ENCODE measurements at places on chromosomes 1 and 21.

- DNase-seq: no peak
Measured at GRCh38 chr1:203475012-203475981, at the start of gene PRELP. TSS of gene PRELP (plus strand) at chr1:203475806. CDS start at chr1:203483185, 7,379 bp downstream.

- peak; percentile 8 for DNase-seq
Measured at GRCh38 chr1:51627672-51628071, 10.8 kb downstream of the OSBPL9 start.

DNA sequence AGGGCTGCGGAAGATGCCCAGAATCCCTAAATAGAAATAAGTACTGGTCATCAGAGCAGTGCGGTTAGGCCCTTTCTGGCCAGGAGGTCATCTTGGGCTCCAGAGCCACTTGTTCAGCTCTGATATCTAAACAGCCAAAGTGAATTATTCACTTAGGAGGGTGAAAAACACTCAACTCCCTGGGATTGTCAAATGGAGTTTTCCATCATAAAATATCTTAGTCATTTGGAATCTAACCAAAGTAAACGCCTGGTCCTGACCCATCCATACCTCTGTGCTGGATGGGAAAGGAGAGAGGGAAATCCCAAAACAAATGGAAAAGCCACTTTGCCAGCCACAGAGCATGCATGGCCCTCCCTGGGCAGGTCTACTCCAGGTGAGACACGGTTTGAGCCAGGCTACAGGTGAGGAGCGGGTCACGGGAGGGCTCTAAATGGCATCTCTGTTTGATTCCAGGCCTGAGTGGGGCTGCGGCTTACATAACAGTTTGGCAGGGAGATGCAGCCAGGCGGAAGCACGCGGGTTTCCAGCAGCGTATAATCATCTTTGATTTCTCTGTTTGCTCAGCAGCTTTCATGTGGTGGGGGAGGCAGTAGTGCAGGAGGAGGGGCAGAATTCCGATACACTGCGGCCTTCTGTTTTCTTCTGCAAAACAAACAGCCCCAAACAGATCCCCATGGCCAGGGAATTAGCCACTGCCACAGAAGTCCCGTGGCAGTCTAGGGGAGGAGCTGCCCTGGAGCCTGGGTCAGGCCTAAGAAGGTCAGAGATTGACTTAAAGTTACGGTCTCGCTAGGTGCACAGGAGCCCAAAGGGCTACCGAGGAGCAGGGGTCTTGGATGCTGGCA, 59.1 kb upstream of the ZNF648 start:
- no peak for DNase-seq

- no peak for DNase-seq
Measured at GRCh38 chr1:30688920-30689794, 34.2 kb downstream of the MATN1 start.

GRCh38 chr1:85630493-85630892, 49.9 kb downstream of the CCN1 start:
- no peak for DNase-seq

GRCh38 chr1:154694995-154695394, 87.0 kb upstream of the ADAR start:
- DNase-seq: no peak

DNA sequence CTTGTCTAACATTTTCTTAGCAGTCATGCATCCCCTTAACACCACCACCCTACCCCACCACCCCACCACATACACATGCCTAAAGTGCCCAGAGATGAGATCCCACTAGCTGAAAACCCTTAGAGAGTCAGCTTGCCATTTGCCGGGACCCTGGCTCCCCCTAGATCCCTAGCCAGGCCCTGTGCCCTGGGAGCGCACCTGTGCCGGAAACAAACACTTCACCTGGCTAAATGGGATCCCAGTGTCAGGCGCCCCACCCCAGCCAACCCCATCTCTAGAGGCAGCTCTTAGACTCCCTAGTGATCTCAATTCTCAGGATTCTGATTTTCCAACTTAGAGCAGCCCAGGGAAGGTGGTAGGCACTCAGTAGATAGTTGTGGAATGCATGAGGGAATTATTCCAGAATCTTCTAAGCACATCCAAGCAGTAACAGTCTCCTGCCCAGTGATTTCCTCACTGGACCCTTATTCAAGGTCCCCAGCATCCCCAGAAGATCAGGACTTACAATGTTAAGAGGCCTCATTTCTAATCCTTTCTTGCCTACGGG, 105.2 kb downstream of the LAMC2 start:
- DNase-seq: no peak

GRCh38 chr1:91795591-91796389, 90.2 kb downstream of the TGFBR3 start:
- DNase-seq: no peak

DNA sequence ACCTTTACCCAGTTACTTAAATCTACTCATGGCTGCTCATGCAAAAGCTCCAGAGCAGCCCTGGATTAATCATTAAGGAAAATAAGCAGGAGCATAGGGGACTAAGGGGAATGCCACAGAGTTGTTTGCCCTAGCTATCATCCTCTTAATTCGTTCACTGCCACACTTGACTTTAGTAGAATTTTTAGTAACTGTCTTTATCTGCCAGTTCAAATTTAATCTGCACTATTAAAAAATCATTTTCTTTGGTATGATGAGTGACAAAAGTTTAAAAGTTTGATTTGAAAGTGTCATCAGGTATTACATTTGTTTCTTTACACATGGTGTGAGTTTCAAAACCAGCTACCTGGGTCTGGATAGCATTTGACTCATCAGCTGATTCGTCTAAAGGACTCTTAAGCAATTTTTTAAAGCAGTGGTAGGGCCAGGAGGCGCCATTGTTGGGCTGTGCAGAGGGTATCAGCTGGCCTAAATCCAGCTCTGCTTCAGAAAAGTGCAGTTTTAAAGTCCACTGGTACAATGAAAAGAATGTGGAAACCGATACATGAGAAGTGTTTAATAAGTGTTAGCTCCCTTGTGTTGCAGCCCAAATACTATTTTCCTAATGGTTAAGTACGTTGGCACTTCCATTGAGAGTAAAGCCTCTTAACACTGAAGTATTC, 69.9 kb upstream of the DR1 start:
- DNase-seq: no peak

DNA sequence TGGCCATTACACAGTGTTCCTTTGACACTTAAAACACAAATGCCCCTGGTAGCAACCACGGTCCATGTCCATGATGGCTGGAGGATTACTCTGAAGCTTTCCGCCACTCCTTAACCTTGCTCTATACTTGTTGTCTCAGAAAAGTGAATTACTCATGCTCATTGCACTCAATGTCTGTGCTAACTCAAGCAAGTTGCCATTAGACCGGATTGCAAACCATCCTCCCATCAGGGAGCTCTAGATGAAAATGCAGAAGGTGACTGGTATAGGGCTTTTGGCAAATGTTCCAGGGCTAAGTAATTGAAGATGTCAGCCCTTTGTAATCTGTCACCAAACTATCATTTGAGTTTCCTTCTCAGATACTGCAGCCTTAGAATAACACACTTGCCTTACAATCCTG, 1288.3 kb upstream of the B3GALT2 start:
- DNase-seq: no peak

- no peak for DNase-seq
Measured at GRCh38 chr1:47841356-47841755, 155.8 kb downstream of the TRABD2B start.

- DNase-seq: peak; percentile 94
Measured at GRCh38 chr1:111507411-111508201, 4.2 kb upstream of the ADORA3 start.

DNA sequence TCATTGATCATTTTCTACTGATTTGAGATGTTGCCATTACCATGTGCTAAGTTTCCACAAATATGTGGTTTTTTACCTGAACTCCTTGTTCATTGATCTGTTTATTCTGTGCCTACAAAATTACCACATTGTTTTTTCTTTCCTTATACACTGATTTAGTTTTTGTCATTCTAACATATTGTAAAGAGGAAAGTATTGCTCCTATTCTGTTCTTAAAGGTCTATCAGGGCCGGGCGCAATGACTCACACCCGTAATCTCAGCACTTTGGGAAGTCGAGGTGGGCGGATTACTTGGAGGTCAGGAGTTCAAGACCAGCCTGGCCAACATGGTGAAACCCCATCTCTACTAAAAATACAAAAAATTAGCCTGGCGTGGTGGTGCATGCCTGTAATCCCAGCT, 75.1 kb downstream of the CAMTA1 start:
- no peak for DNase-seq

GRCh38 chr1:245587435-245588115, 432.8 kb downstream of the KIF26B start:
- DNase-seq: no peak

- no peak for DNase-seq
Measured at GRCh38 chr1:58823481-58824010, 39.7 kb upstream of the JUN start.

GRCh38 chr1:100810360-100810759, 84.3 kb downstream of the EXTL2 start:
- no peak for DNase-seq

DNA sequence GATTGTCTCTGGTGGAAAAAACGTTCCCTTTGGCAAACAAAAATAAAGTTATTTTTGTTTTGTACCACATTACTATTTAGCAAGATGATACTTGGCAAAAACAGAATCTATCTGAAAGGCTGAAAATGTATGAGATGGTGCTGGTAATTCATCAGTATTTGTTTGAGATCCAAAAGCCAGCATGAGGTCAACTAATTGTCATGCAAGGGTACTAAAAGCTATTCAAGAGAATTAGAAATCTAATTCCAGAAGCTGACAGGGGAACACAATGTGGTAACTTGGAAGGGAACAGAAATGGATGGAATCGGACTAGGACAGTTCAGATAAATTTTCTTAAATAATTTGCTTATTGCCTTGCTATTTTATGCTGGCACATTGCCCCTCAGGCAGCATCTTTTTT, 263.8 kb downstream of the KCNT2 start:
- no peak for DNase-seq

- no peak for DNase-seq
Measured at GRCh38 chr1:43558346-43558841, 27.7 kb downstream of the PTPRF start.

DNA sequence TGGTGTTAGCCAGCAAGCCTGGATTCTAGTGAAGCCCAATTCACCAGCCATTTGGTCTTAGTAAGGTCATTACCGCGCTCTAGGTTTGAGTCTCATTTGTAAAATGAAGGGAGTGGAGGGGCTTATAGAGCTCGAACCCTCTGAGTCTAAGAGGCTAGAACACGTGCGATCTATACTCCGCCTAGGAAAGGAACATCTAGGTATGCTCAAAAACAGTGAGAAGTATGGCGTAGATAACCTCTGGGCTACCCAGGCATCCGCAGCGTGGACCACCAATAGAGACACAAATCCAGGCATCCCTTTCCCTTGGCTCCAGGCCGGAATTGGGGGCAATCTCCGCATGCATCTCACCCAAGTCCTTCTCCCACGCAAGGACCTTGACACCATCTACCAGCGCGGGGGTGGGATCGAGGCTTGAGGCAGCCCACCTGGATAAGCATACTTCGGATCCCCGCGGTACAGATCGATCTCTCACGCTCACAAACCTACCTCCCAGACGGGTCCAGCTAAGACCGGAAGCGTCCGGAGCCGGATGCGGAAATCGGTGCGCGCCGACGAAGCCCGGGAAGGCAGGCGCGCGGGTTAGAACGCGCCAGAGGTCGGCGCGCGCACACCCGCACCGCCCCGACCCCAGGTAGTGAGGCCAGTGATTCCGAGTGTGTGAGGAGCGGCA, at the start of gene METTL25B:
Gene METTL25B, plus strand, starts transcription at position 544 of the 673 bp plus-strand sequence. CDS start 636 bp downstream, outside the sequence.
- peak; percentile 58 for DNase-seq

GRCh38 chr1:167943541-167943940, 6.7 kb upstream of the MPC2 start:
- DNase-seq: no peak

GRCh38 chr1:172838680-172839313, 179.9 kb downstream of the FASLG start:
- DNase-seq: no peak

DNA sequence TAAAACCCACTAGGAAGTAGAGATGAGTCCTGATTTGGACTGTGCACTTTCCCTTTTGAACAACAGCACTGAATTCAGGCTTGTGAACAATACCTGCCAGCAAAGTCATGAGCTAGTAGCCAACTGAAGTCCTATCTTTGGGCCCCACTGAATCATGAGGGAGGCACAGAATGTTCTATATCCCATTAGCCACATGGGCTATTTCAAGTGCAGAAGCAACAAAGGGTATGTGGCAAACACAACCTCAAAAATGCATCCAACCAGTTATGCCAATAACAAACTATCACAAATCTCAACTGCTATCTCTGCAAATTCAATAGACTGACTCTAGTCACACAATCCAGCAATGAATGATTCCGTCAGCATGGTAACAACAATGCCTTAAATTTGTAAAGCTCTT, 276.0 kb downstream of the MRPL39 start:
- no peak for DNase-seq

DNA sequence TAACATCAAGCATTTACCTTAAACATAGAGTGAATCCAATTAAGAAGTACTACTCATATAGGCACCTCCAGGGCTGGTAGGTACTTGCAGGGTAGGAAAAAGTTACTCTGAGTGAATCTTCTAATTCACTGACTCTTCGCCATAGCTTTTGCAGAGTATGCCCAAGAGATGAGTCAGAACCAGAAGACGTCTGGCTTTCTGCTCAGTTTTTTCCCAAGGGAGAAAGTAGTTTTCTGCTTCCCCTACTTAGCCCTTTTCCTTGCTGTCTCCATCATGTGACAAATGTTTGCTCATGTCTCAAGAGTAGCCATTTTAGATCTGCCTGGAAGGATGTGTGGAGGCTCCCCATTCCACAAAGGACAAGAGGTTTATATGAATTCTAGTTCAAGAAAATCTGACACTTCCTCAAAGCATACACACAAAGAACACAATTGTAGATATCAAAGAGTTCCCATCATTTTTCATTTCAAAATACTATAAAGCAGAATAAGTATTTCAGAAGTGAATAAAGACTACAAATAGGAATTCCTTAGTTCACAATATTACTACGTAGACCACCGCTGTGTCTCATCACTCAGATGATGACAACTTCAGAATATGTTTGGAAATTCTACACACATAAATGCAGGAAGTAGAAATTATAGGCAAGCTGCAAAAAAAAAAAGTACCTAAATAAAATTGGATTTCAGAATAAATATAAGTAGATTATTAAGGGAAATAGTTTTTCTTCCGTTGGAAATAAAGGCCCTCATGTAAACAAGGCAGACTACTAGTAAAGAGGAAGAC, 98.5 kb downstream of the ASH1L start:
- no peak for DNase-seq

GRCh38 chr1:239128541-239128940, 257.8 kb upstream of the CHRM3 start:
- no peak for DNase-seq

DNA sequence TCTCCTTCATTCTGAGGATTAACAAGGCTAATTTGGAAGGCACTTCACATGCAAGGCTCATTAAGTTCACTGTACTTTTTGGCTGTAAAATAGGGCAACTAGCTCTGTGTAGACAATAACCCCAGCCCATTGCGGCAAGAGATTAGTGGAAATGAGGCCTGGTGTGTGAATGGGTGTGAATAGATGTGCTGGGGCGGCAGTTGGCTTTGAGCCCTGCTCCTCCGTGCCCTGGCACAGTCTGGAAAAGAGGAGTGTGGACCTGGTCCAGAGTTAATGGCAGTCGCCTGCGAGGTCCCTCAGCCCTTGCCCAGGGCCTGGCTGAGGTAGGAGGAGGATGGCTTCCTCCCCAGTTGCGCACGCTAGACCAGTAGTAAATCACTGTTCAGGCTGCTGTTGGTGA, 4.8 kb downstream of the KISS1 start:
- DNase-seq: no peak

- DNase-seq: no peak
Measured at GRCh38 chr1:232287676-232288569, 342.0 kb downstream of the SIPA1L2 start.

- no peak for DNase-seq
Measured at GRCh38 chr1:109863667-109864046, 47.0 kb upstream of the CSF1 start.

Measured in T-helper 1 cell (primary cell).